ENCODE measurements at places on chromosomes 12 and 14. TPM values are rescaled to one million over a fixed set of nuclear protein-coding genes. Genes with fewer than 3 reads are reported as not detected.

SIX6 gene
- total RNA-seq: not detected

MYO1A gene
- total RNA-seq: 0.24 TPM

SCAF11 gene
- 46.5 TPM for total RNA-seq

SPTLC2 gene
- total RNA-seq: 24.5 TPM

NKX2-1 gene
- total RNA-seq: 0.03 TPM

HOXC9 gene
- 11.1 TPM for total RNA-seq

GNS gene
- 57.2 TPM for total RNA-seq

ST8SIA1 gene
- total RNA-seq: 0.06 TPM

SLC25A47 gene
- not detected for total RNA-seq

CFAP251 gene
- 1.3 TPM for total RNA-seq

VDR gene
- 2.6 TPM for total RNA-seq

CMA1 gene
- not detected for total RNA-seq

ANGEL1 gene
- 9.1 TPM for total RNA-seq

KRT8 gene
- total RNA-seq: 2,966 TPM

GZMH gene
- not detected for total RNA-seq

IFNG-AS1 gene
- total RNA-seq: not detected

EPYC gene
- not detected for total RNA-seq

MYF5 gene
- total RNA-seq: not detected

AKAP3 gene
- 0.18 TPM for total RNA-seq

RDH12 gene
- total RNA-seq: 0.09 TPM

TMTC2 gene
- 1.1 TPM for total RNA-seq

EP400 gene
- 25.8 TPM for total RNA-seq

HOXC5 gene
- 0.85 TPM for total RNA-seq

PIANP gene
- 1.2 TPM for total RNA-seq

SNX6 gene
- 117 TPM for total RNA-seq

KRT86 gene
- total RNA-seq: 42.7 TPM

DNAI7 gene
- total RNA-seq: 0.18 TPM

TBC1D30 gene
- 1.5 TPM for total RNA-seq

PAWR gene
- total RNA-seq: 59.5 TPM

NINJ2 gene
- 0.72 TPM for total RNA-seq

SCNN1A gene
- total RNA-seq: 15.6 TPM
